A549 treated with ZK216348 at 1 μM for 4 hours (cell line): ENCODE measurements at places on chromosomes 13 and 19. TPM values are rescaled to one million over a fixed set of nuclear protein-coding genes. Genes with fewer than 3 reads are reported as not detected.

Gene EFNA2
- total RNA-seq = 0.61 to 3.2 TPM (median 2.9 TPM) in 5 replicates

Gene GAS6
- total RNA-seq = 4.6 to 9.5 TPM (median 7.7 TPM) in 5 replicates

Gene ZNF583
- 1.8 to 3.0 TPM (median 2.3 TPM) in 5 replicates for total RNA-seq

Gene LSM4
- total RNA-seq = 200 to 249 TPM (median 235 TPM) in 5 replicates

Gene ZNF44
- 0.68 to 1.3 TPM (median 0.85 TPM) in 5 replicates for total RNA-seq

Gene PCID2
- total RNA-seq = 37.5 to 45.3 TPM (median 43.7 TPM) in 5 replicates

Gene MUC16
- total RNA-seq = under 0.01 to 0.09 TPM (median 0.06 TPM) in 4 of 5 replicates, not detected in the other

Gene SERP2
- total RNA-seq = not detected in 5 replicates

Gene PSG3
- total RNA-seq = 0.12 to 0.20 TPM (median 0.13 TPM) in 3 of 5 replicates, not detected in the others

Gene ZNF880
- 0.16 to 1.8 TPM (median 0.70 TPM) in 5 replicates for total RNA-seq

Gene SPATA13
- 4.6 to 9.6 TPM (median 6.0 TPM) in 5 replicates for total RNA-seq

Gene TNFSF13B
- total RNA-seq = 0.13 TPM in 1 of 5 replicates, not detected in the others

Gene LRP3
- 23.8 to 65.5 TPM (median 52.9 TPM) in 5 replicates for total RNA-seq
